ENCODE measurements at places on chromosomes 5 and 9.

- no peak for DNase-seq
Observed at GRCh38 chr5:1175801-1176472, 25.5 kb upstream of the SLC6A19 start.

DNA sequence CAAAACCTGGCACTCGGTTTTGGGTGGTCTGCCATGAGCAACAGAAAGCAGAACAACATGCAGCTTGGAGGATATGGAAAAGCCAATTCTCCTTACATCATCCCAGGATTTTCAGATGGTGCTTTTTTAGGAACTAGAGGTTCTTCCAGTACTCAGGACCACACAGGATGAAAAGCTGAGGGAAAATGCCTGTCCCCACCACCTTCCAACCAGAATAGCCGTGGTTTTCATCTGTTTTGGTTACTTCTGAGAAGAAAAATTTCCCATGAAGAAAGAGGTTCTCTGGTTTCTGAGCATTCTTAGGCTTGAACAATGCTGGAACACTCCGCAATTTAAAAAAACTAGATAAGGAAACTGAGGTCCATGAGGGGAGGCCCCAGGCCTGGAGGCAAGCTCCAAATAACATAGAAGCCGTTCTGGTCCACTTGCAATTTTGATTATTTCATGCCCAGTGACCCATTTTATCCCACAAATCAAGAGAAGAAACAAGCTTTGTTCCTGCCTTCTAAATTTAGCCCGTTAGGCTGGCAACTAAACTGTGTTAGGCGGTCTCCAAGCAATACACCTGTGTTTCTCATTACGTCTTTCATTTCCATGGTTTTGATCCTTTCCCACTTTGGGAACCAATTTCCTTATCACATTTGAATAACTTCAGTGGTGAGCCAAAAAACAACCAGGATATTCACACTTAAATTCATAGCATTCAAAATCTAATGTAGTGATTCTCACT is 79.2 kb upstream of the SPIN1 start:
- DNase-seq, result no peak

DNA sequence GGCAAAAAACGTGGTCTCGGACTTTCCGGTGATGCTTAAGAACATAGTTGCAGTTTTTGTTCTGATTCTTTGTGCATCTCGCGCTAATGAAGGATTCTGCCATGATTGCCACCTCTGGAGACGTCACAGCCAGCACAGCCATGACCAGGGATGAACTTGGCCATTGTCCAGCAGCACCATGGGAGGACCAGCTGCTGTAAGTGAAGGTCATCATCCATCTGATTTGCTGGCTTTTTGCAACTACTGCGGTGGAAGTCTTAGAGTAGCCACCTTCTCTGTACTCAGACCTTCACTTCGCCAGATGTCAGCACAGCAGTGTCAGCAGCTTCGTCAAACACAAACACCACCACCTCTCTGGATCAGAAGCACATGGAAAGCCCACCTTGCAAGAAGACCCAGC is 45.7 kb downstream of the NSUN2 start:
- DNase-seq, result no peak

DNA sequence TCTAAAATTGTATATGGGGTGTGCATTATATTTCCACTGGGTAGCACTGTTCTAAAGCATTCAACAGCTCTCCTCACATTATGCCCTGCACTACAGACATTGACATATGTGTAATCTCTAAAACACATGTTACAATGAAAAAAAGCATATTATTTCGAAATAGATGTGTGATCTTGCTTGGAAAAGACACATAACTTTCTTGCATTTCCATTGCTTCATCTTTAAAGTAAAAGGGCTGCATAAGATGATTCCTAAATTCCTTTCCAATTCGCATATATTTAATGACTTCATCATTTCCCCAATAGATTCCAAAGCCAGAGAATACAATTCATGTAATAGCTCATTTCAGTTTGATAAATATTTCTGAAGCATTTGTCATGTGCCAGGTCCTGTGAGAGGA is 566.9 kb downstream of the PDE4D start:
- DNase-seq, result no peak

GRCh38 chr5:141654298-141654697 is 3.1 kb upstream of the FCHSD1 start:
- no peak for DNase-seq

- no peak for DNase-seq
Observed at GRCh38 chr5:143679777-143680176, 132.2 kb upstream of the HMHB1 start.

DNA sequence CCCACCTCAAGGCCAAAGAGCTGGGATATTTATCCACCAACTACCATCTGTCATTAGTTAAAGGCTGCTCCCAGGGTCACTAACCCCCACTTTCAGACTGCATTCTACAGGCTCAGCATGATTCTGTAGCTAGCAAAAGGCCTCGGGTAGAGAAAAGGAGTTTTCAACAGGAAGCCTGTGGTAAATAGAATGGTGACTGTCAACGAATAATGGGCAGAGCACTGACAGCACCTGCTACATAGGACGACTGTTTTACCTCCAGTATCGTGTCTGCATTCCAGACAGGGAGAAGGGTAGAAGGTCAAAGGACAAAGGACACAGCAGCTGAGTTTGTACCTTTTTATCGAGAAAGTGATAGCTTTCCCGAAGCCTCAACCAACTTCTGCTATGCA is 20.3 kb downstream of the MFAP3 start:
- no peak for DNase-seq

GRCh38 chr5:159555084-159555483 is 224.8 kb upstream of the IL12B start:
- no peak for DNase-seq

DNA sequence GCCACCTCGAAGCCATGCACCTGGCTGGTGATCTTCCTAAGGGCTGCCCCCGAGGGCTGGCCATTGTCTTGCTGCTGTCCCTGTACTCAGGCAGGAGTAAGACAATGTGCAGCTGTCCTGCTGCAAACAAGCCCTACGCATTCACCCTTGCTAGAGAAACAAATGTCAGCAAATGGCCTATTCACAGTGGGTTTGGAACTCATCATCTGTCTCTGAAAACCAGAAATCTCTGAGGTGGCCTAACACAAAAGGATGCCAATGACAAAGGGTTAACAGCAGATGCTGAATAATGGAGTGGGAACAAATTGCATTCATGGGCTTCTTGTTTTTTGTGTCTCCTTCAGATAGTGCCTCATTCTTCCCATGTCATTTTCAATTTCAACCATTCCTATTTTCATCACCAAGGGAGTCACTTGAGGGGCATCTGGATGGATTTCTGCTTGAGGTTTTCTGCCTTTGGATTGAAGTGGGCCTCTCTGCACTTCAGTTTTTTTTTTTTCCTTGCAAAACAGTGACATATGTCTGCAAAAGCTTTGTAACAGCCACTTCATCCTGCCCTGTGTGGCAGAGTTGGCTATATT is 261.6 kb upstream of the VLDLR start:
- DNase-seq, result peak; percentile 85

DNA sequence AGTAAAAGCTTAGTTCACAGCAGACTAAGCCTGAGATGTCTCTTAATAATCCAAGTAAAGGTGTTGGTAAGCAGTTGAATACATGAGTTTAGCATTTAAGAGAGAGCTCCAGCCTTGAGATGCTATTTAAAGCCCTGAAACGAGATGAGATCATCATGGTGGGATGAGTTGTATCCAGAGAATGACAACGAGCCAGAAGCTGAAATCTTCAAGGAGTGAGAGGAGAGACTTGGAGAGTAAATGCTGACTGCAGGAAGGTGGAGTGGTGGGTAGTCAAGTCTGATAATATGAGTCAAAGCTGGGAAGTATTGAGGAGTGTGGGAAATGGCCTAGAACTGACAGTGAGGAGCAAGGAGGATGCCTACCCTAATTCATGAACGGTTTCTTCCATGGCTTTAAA is 53.7 kb downstream of the PLAC8L1 start:
- no peak for DNase-seq

DNA sequence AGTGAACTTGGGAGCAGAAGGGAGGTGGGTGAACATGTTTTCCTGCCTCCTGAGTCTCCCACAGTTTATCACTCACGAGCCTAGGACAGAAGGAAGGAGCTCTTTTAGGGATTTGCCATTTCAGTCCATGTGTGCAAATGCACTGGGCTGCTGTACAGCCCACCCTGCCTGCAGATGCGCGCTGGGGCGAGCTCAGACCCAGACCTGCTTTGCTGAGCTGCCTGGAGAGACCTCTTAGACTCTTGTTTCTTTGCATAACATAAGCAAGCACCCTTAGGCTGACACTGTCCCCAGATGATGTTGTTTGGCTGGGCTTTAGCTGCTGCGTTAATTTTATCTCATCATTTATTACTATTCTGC is 199.0 kb downstream of the CACNA1B start:
- DNase-seq, result no peak

DNA sequence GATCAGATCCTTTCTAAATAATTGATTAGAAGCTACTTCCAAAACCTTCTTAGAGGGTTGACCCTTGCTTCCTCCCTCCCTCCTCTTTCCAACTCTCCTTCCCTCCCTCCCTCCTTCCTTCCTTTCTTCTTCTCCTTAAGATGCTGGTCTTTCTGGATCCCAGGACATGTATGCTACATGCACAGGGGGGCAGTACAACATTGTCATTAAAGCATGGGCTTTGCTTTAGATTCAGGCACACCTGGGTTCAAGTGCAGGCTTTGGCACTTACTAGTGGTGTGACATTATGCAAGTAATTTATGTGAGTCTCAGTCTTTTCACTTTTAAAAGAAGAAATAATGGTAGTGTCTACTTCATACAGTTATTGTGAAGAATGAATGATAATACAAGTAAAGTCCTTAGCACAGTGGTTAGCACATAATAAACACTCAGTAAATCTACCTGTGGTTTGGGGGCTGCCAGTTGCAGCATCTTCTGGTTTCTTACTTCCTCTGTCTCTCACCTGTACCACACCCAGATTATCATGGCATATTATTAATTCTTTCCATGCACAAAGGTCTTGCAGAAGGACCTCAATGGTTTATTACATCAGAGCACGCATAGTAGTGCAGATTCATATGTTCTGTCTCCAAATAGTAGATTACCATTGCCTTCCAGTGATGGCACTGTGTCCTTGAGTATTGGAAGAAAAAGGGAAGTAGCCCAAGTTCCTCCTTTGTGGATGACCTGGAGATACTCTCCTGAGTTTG is 154.1 kb downstream of the ARHGAP26 start:
- DNase-seq, result no peak

DNA sequence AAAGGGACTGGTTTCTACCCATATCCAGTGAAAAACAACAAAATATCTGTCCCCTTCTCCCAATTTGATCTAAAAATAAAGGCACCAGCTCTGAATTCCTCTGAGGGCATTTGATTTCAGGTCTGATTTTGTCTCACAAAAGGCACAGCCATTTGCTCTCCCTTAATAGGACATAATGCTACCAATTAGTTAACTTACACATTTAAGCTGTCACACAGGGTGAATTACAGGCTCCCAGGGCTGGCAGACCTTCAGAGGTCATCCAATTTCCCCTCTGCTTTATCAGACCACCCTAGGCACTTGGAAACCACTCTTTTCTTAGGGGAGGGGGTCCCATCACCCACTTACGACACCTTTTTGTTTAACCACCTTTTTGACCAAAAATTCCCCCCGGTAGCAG is 319.9 kb downstream of the SPOCK1 start:
- DNase-seq, result no peak

DNA sequence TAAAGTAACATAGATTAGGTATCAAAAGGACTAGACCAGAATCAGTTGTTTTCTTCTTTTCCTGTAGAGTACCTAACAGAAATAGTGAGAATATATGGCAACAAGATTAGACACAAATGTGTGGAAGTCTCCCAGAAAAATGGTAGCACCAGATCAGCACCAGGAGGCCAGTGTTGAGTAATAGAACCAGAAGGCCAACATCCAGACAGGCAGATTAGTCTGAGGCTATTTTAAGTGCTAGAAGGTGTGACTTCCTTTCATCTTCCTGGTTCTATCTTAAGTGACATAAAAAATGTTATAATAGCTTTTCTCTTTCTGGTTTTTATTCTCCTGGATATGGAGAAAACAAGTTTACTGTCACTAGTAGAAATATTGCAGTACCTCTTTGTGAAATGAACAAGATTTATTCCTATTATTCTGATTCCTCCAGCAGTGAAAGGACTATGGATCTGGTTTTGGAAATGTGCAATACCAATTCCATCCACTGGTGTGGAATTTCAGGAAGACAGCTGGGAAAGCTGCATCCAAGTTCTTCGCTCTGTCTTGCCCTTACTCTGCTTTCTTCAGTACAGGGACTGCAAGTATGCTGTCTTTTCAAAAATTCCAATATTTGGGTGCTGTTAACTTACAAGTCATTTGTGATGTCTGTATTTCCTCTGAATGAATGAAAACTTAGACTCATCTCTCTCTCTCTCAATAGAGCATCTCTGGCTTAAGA is 39.1 kb downstream of the SHLD3 start:
- no peak for DNase-seq

DNA sequence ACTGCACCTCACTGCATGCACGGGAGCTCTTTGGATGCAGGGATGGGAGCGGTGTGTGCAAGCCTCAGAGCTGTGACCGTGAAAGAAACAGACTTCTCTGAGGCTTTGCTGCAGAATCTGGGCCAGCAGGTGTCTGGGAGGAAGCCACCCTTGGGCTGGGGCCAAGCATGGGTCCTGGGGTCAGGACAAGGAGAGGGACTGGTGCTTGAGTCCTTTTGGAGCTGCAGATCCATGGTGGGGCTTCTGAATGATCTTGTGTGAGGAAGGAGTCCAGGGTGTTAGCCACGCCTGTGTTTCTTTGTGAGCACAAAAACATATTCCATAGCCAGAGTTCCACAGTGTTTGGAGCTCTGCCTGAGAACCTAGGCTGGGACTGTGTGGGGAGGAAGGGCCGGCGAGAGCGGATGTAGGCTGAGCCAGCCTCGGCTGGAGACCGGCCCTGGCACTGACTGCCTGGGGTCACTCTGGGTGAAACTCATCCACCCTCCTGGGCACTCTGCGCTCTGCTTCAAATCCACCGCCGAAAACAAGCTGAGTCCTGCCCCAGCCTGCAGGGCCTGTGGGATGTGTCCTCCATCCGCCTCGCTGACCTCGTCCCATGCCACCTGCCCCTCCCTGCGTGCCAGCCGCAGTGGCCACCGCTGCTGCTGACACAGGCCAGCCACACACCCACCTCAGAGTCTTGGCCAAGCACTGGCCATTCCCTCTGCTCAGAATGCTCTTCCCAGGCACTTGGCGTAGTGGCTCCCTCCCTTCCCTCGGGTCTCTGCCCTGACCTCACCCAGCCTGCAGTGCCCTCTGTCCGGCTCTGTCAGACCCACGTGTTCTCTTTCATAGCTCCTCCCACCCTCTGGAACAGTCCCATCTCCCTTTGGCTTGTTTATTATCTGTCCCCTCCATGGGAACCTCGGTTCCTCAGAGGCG is 26.7 kb downstream of the ERGIC1 start:
- no peak for DNase-seq

Measured in NCI-H187 (cell line).